Fibroblast of villous mesenchyme (primary cell): ENCODE measurements at places on chromosomes 2 and 18. TPM values are rescaled to one million over a fixed set of nuclear protein-coding genes. Genes with fewer than 3 reads are reported as not detected.

Gene PRKAG3
- total RNA-seq = not detected in 2 replicates

Gene CRYGD
- total RNA-seq = not detected in 2 replicates

Gene STPG4
- total RNA-seq = 0.64 and 2.2 TPM in 2 replicates

Gene CDH7
- under 0.01 TPM in 1 of 2 replicates, not detected in the other for total RNA-seq

Gene FEV
- total RNA-seq = not detected in 2 replicates

Gene MERTK
- total RNA-seq = under 0.01 TPM in 2 replicates

Gene GDF7
- 12.1 and 12.2 TPM in 2 replicates for total RNA-seq

Gene CMPK2
- 1.7 and 1.9 TPM in 2 replicates for total RNA-seq

Gene SLC9A4
- under 0.01 TPM in 1 of 2 replicates, not detected in the other for total RNA-seq

Gene SERPINB10
- total RNA-seq = not detected in 2 replicates

Gene TDRD15
- not detected in 2 replicates for total RNA-seq

Gene MYOM1
- 0.32 and 0.86 TPM in 2 replicates for total RNA-seq

Gene COL4A4
- under 0.01 and 0.43 TPM in 2 replicates for total RNA-seq

Gene USP40
- 28.3 and 48.8 TPM in 2 replicates for total RNA-seq

Gene SLC4A1AP
- 28.7 and 31.1 TPM in 2 replicates for total RNA-seq

Gene LIMS3
- total RNA-seq = 5.8 and 14.2 TPM in 2 replicates

Gene LINC00305
- total RNA-seq = not detected in 2 replicates

Gene INPP5D
- total RNA-seq = under 0.01 and 0.64 TPM in 2 replicates

Gene SLC14A1
- 0.86 and 9.3 TPM in 2 replicates for total RNA-seq

Gene RUFY4
- total RNA-seq = not detected in 2 replicates

Gene ARL6IP6
- total RNA-seq = 20.0 and 42.7 TPM in 2 replicates

Gene ADD2
- not detected in 2 replicates for total RNA-seq

Gene CPSF3
- 41.9 and 68.2 TPM in 2 replicates for total RNA-seq

Gene MATN3
- total RNA-seq = 3.0 and 3.9 TPM in 2 replicates

Gene PFN4
- 0.43 and 0.64 TPM in 2 replicates for total RNA-seq
